Effector memory CD4-positive, alpha-beta T cell (primary cell): ENCODE measurements at places on chromosomes 11 and 22.

DNA sequence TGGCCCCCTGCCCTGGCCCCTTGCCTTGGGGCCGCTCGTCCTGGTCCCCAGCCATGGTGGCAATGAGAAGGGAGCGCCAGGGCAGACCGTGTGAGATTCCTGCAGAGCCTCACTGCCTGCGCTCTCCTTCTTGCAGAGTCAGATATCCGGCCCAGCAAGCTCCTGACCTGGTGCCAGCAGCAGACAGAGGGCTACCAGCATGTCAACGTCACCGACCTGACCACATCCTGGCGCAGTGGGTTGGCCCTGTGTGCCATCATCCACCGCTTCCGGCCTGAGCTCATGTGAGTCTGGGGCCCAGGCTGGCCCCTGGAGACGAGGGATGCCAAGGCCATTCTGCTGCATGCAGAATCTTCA is 114.1 kb downstream of the MICAL2 start:
- peaks cover 41% of the 10 kb centered on the region for H3K4me1 ChIP-seq
- H3K36me3 ChIP-seq = peaks cover 13% of the 10 kb centered on the region
- H3K4me3 ChIP-seq = peak overlapping the region; percentile 41
- no peaks in the 10 kb centered on the region for H3K27me3 ChIP-seq
- H3K27ac ChIP-seq = peak overlapping the region; percentile 70

- DNase-seq = no peak
- H3K27ac ChIP-seq = peak overlapping the region; percentile 60
- no peak overlapping the region for H3K4me3 ChIP-seq
- no peaks in the 10 kb centered on the region for H3K27me3 ChIP-seq
Measured at GRCh38 chr11:122692444-122692843, 36.9 kb downstream of the UBASH3B start.

DNA sequence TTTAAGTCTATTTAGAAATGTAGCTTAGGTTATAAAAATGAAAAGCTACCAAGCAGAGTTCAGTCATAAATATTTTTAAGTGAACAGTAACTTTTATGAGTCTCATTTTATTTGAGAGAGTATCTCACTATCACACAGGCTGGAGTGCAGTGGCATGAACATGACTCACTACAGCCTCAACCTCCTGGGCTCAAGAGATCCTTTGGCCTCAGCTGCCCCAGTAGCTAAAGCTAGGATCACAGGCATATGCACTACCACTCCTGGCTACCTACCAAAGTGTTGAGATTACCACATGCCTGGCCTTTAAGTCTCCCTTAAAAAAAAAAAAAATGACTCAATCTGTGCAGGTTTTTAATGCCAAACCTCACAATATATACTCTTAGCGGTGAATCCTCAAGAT is 34.7 kb upstream of the CLNS1A start:
- no peak for DNase-seq
- no peaks in the 10 kb centered on the region for H3K4me1 ChIP-seq
- H3K27me3 ChIP-seq = no peaks in the 10 kb centered on the region
- H3K4me3 ChIP-seq = no peak overlapping the region
- H3K27ac ChIP-seq = no peak overlapping the region
- peaks cover 68% of the 10 kb centered on the region for H3K36me3 ChIP-seq

DNA sequence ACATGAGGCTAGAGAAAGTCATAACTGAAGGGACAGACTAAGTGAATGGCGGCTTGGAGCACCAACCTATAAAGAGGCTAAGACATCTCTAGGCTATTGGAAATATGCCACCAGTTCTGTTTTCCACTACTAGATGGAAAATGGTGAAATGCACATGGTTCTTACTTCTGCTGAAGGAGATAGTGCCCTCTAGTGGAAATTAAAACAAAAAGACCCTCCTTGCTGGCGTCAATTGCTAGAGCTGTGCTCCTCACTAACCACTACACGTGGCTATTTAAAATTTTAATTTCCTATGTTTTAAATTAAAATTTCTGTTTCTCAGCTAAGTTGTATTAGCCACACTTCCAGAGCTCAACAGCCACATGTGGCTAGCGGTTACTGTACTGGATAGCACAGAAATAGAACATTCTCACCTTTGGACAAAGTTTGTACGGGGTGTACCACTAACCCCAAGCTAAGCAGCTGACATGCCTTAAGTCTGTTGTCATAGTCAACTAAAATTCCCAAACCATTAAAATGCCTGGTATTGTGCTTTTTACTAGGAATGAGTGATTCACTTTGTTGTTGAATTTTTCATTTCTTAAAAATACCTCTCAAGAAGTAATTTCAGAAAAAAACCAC is 34.1 kb upstream of the CALCA start:
- no peaks in the 10 kb centered on the region for H3K4me1 ChIP-seq
- H3K27ac ChIP-seq = no peak overlapping the region
- H3K36me3 ChIP-seq = no peaks in the 10 kb centered on the region
- no peak for DNase-seq
- H3K4me3 ChIP-seq = no peak overlapping the region

- no peaks in the 10 kb centered on the region for H3K36me3 ChIP-seq
- no peak overlapping the region for H3K4me3 ChIP-seq
- no peak for DNase-seq
- H3K27ac ChIP-seq = no peak overlapping the region
- peaks cover 27% of the 10 kb centered on the region for H3K4me1 ChIP-seq
Measured at GRCh38 chr22:39655004-39655579, 84.5 kb downstream of the CACNA1I start.

DNA sequence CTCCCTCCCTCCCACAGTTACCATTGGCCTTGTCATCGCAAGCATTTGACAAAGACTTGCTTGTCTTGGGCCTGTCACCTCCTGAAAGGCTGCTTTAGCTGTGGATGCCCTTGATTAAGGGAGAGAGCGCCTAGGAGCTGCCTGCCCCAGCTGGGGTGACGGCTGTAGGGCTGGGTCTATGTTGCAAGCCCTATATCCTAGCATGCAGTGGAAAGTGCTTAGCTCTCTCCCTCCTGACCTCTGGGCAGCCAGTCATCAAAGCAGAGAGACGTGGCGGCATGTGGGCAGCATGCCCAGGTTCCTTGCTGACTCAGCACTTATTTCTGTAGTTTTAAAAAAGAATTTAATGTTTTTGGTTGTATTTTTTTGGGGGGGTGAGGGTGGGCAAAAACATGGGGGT is 75.9 kb downstream of the BARX2 start:
- H3K36me3 ChIP-seq = no peaks in the 10 kb centered on the region
- DNase-seq = no peak
- H3K4me1 ChIP-seq = no peaks in the 10 kb centered on the region
- no peak overlapping the region for H3K27ac ChIP-seq

DNA sequence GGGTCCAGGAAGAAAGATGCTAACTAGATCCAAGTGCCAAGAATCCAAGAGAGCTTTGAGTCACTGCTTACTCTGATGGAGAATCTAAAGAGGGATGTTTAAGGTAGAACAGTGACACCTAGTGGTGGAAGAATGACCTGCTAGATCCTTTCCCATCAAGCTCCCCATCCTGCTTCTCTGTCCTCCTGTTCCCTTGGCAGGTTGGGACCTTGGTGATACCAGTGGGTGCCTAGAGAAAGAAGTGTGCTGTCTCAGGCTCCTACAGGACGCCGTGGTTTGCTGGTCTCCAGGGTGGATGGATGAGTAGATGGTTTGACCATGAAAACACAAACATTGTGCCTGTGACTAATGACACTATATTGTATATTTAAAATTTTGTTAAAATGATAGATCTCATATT is 383.7 kb downstream of the TMEM135 start:
- no peaks in the 10 kb centered on the region for H3K36me3 ChIP-seq
- H3K4me1 ChIP-seq = no peaks in the 10 kb centered on the region
- H3K4me3 ChIP-seq = no peak overlapping the region
- H3K27ac ChIP-seq = no peak overlapping the region
- peak; percentile 6 for DNase-seq

- no peak overlapping the region for H3K27ac ChIP-seq
- H3K4me1 ChIP-seq = no peaks in the 10 kb centered on the region
- DNase-seq = no peak
- H3K36me3 ChIP-seq = no peaks in the 10 kb centered on the region
Measured at GRCh38 chr11:69136471-69136870, 19.3 kb upstream of the SMIM38 start.

DNA sequence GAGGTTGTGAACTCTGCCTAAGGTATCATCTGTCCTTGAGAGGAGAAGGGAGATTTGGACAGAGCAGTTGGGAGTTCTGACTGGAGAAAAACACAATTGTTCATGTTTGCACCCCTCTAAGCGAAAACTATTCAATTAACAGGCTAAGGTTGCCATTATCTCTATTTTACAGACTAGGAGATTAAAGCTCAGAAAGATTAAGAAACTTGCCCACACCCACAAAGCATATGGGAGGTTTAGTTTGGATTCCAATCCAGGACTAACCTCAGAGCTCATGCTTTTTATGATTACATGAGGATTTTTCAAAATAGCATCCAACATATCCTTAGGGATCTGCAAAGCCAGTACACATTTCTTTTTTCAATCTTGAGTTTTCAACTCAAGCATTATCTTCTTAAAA is 22.0 kb downstream of the GAB2 start:
- no peak for DNase-seq
- no peaks in the 10 kb centered on the region for H3K36me3 ChIP-seq
- no peaks in the 10 kb centered on the region for H3K4me1 ChIP-seq
- H3K4me3 ChIP-seq = no peak overlapping the region

DNA sequence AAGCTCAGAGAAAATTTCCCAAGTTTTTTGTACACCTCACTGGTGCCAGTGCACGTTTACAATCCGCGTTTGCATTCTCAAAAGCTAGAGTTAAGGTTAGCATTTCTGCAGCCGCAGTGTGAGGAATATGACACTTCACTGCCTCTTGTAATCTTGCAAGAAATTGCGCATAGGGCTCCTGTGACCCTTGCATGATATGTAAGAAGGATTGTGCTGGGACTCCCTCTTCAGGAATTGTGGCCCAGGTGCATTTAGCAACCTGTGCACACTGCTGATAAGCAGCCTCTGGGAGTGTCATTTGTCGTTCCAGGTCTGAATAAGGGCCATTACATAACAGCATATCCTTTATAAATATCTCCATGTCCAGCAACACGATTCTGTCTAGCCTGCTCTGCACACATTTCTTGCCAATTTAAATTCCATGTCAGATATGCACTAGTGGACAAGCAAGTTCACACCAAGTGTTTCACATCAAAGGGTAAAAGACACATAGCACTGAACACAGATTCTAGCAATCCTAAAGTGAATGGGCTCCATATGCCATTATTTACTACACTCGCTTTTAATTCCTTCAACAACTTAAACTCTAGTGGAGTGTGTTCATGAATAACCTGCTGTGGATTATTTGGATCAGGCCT is 69.2 kb upstream of the INCENP start:
- no peaks in the 10 kb centered on the region for H3K36me3 ChIP-seq
- H3K27ac ChIP-seq = no peak overlapping the region
- no peaks in the 10 kb centered on the region for H3K4me1 ChIP-seq
- no peaks in the 10 kb centered on the region for H3K27me3 ChIP-seq

DNA sequence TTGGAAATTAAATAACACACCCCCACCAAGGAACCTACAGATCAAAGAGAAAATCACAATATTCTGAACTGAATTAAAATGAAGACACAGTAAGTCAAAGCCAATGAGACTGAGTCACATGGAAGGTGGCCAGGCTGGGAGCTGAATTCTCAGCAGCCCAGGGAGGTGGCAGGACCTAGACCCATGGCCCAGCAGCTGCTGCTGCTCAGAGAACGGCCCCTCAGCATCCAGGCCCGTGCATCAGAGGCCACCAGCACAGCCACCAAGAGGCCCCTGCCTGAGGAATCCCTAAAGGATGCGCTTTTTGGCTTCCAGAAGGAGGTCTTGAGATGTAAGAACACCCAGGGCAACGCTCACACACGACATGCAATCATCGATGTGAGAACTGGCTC is 35.0 kb downstream of the TBX1 start:
- H3K27ac ChIP-seq = no peak overlapping the region
- no peak overlapping the region for H3K4me3 ChIP-seq
- H3K27me3 ChIP-seq = no peaks in the 10 kb centered on the region
- DNase-seq = no peak
- peaks cover 12% of the 10 kb centered on the region for H3K36me3 ChIP-seq

GRCh38 chr11:7072401-7073028 is 16.3 kb upstream of the RBMXL2 start:
- no peak overlapping the region for H3K27ac ChIP-seq
- no peak overlapping the region for H3K4me3 ChIP-seq
- H3K4me1 ChIP-seq = no peaks in the 10 kb centered on the region
- H3K27me3 ChIP-seq = no peaks in the 10 kb centered on the region
- no peaks in the 10 kb centered on the region for H3K36me3 ChIP-seq

DNA sequence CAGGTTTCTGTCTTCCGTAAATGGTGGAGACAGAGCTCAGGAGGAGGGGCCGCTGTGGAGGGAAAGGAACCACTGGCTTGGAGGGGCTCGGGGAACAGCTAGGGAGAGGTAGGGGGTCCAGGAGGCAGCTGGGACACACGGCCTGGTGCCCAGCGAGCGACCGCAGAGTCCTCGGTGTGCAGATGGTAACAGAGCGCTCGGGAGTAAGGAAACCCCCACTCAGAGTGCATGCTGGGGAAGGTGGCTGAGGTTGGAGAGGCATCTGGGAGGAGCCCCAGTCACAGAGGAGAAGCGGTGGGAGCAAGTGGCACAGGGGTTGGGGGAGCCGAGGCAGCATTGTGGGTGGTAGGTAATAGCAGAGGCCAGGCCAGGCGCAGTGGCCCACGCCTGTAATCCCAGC is 10.8 kb upstream of the NCF4 start:
- no peaks in the 10 kb centered on the region for H3K36me3 ChIP-seq
- no peak overlapping the region for H3K4me3 ChIP-seq
- H3K4me1 ChIP-seq = peaks cover 2% of the 10 kb centered on the region
- DNase-seq = no peak
- no peaks in the 10 kb centered on the region for H3K27me3 ChIP-seq
- H3K27ac ChIP-seq = no peak overlapping the region

DNA sequence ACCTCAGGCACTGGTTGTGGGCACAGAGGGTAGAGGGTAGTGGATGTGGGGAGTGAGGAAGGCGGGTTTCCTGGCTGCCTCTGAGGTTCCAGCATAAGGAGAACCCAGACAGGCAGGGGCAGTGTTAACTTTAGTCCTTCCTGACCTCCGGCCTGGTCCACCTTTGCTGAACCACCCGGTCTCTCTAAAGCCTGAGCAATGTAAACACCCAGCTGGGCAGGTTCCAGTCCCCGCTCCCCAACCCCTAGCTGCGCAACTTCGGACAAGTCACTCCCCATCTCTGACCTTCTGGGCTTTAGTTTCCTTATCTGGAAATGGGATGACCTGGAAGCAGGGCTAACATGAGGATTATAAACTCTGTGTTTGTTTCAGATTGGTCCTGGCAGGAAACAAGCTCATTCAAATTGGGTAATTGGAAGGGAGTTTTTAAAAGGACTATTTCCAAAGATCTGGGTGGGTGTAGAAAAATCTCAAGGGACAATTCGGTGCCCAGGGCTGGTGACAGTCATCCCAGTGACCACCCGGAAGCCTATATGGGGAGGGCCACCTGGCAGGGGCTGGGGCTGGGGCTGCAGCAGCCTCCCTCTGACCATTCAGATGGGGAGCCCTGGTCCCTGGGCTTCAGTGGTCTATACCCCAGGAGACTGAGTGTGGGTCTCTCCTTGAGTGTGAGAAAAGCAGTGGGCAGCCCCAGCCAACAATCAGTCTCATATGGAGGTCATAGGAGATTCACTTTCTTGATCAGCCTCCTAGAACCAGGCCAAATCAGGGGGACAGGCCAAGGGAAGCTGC is 108.3 kb upstream of the SYT13 start:
- no peak for DNase-seq
- no peaks in the 10 kb centered on the region for H3K4me1 ChIP-seq
- H3K27ac ChIP-seq = no peak overlapping the region
- no peak overlapping the region for H3K4me3 ChIP-seq
